ENCODE measurements at places on chromosomes 13 and 19.

DNA sequence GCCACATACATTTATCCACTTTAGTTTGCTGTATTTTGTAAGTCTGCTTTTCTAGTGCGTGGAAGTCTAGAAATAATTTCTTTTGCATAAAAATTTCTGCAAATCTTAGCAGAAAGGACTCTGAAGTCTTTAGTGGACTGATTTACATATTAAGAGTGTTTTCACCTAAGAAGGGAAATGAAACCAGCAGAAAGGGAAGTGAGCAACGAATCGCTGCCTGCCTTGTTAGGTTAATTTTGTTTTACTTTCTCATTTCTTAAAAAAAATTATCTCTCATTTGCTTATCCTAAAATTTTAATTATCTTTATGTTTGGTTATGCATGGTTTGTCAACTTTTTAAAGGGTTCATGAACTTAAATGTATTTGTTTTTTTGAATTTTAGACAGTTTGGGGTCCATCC is 767 bp upstream of the GPR18 start:
- peak; percentile 67 for DNase-seq

DNA sequence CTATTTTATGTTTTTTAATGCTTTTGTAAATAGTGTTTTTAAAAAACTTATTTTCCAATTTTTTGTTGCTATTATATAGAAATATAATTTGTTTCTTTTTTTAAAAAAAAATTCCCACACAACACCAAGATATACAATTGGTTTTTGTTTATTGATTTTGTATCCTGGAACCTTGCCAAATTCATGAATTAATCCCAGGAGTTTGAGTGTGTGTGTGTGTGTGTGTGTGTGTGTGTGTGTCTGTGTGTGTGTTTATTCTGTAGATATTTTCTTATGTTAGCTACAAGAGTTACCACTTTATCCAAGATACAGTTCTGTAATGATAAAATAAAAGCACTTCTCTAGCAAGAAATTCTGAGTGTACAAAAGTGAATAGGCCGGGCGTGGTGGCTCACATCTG is 7.6 kb downstream of the TPRX1 start:
- no peak for DNase-seq

GRCh38 chr13:82681535-82681934 is 1200.7 kb downstream of the SLITRK1 start:
- DNase-seq = no peak

DNA sequence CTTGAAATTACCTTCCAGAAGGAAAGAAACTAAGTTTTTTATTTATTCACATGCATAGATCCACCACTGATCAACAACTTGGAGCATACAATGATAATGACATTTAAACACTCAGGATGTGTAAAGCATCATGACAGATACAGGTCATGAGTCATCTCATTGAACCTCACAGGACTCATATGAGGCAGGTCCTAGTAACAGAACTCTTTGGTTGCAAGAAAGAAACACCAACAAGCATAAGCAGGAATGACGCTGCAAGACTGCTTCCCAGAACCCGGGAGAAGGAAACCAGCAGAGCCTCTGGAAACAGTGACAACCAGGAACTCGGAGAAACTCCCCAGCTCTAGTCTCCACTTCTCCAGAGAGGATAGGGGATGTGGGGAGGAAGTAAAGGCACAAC is 60.8 kb upstream of the IPO5 start:
- no peak for DNase-seq

GRCh38 chr13:99941086-99941485 is 30.5 kb downstream of the ZIC5 start:
- no peak for DNase-seq

- no peak for DNase-seq
These were observed 4.6 kb upstream of the BST2 start for GRCh38 chr19:17409990-17410389.

DNA sequence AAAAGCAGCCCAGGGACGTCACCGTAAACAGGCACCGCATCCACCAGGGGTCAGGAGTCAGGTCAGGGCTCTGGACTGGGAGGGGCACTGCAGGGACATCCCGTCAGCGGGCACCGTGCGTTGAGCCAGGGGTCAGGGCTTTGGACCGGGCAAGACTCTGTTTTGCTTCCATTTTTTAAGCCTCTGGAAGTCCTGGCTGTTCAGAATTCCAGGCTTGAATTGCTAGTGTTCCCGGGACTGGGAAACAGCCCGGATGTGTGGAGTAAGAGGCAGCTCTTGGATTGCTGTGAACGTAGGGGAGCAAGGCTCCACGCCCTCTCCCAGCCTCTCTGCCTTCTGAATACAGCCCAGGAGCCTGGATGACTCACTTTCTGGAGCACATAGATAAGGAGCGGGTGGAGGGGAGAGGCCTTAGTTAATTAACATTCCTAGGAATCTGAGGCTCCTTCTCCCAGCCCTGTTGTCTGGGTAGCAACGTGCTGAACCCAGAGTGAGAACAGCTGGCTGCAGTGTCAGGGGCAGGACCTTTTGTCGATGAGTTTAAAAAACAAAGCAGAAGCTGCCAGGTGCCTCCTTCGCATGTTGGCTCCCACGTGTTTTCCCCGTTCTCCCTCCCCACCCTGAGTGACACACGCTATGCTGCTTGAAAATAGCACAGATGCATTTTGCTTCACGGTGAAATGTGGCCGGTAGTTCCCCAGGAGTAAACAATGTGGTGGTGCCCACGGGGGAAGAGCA is 21.9 kb downstream of the ATP11A start:
- DNase-seq = no peak

GRCh38 chr13:50098693-50099092 is 83.4 kb downstream of the KCNRG start:
- no peak for DNase-seq

- DNase-seq = no peak
These were observed 568 bp downstream of the FUZ start for GRCh38 chr19:49812452-49812996.

- no peak for DNase-seq
These were observed 1017.6 kb downstream of the PCDH9 start for GRCh38 chr13:66212511-66212910.
